ENCODE measurements at places on chromosomes 6 and 20. TPM values are rescaled to one million over a fixed set of nuclear protein-coding genes. Genes with fewer than 3 reads are reported as not detected.
A peak's percentile ranks its signal among the peaks of the same experiment; 100 is the strongest.

The PCSK2 gene
- 0.91 TPM for total RNA-seq

The AKIRIN2 gene
- total RNA-seq, result 18.7 TPM

The PSMG4 gene
- 53.9 TPM for total RNA-seq

The RAET1L gene
- total RNA-seq, result not detected

GRCh38 chr6:14674867-14675648 lies 557.5 kb downstream of the CD83 start:
- no peak for DNase-seq

The SYCP2 gene
- 23.6 TPM for total RNA-seq

DNA sequence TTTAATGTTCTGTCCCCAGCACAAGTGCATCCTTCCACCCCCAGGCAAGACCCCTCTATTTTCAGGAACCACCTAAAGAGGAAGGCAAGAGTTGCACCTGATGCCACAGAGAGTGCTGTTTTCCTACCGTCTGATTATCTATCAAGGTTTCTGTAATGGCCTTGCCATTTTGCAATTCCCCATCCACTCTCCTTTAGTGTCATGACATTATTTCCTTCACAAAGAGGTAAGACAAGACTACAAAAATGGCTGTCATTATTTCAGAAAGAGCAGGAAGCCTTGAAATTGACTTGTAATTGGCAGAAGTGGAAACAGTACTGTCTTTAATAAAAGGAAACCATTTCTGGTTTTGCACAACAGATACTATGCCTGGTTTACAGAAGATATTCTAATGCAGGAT lies 426.7 kb downstream of the PTPRT start:
- no peak for DNase-seq

- no peak for DNase-seq
Observed at GRCh38 chr6:70666706-70667105, 977 bp upstream of the SMAP1 start.

- DNase-seq, result no peak
Observed at GRCh38 chr6:120711255-120711654, 623.0 kb downstream of the TBC1D32 start.

The MAS1 gene
- total RNA-seq, result not detected

GRCh38 chr6:105805501-105806023 lies 280.6 kb upstream of the PRDM1 start:
- no peak for DNase-seq

DNA sequence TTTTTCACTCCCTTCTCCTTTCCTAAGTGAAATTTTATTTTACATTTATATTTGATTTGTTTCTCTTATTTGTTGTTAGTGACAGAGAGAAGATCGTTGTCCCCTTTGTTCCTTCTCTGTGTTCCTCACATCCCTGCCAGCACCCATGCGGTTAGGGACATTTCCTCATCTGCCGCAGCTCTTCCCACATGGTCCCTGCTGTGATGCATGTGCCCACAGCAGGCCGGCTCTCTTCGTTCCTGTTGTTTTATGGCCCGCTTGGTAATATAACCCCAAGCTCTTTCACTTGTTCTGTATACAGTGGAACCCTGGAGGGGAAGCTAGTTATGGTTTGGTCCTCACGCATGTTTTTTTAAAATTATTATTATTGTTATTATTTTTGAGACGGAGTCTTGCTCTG lies 23.6 kb downstream of the DTD1 start:
- DNase-seq, result no peak

DNA sequence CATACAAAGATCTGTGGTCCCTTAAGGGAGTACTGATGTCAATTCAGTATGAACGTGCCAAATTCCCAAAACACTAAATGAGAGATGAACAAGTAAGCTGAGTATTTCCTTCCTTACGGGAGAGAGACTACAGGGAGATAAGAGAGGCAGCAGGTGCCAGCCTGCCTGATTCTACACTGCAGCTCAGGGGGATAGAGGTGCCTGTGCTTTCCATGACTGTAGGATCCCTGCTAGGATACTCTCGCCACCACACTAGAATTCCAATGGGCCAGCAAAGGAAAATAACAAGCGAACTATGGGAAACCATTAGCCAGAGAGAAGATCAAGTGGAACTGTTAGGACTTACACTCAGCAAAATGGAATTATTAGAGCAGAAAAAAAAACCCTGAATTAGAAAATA lies 198.5 kb upstream of the BTBD3 start:
- no peak for DNase-seq

DNA sequence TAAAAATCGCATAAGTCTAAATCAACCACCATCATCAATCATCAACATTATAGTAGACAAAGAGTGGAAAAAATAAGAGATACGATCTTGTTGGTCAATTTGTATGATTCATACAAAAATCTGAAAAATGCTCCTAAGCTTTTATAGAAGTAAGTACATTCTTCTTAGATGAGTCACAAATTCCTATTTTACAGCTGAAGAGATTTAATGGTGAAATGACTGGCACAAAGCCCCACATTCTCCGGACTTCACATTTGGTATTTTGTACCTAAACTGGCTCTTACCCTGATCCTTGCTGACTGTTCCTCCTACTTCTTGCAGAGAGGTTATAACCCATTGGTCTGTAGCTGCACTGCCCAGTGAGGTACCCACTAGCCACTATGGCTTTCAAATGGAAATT lies 29.9 kb upstream of the PREP start:
- peak; percentile 69 for DNase-seq

The DLL1 gene
- 0.49 TPM for total RNA-seq

- no peak for DNase-seq
Observed at GRCh38 chr6:107578642-107579341, 88.9 kb downstream of the SOBP start.

DNA sequence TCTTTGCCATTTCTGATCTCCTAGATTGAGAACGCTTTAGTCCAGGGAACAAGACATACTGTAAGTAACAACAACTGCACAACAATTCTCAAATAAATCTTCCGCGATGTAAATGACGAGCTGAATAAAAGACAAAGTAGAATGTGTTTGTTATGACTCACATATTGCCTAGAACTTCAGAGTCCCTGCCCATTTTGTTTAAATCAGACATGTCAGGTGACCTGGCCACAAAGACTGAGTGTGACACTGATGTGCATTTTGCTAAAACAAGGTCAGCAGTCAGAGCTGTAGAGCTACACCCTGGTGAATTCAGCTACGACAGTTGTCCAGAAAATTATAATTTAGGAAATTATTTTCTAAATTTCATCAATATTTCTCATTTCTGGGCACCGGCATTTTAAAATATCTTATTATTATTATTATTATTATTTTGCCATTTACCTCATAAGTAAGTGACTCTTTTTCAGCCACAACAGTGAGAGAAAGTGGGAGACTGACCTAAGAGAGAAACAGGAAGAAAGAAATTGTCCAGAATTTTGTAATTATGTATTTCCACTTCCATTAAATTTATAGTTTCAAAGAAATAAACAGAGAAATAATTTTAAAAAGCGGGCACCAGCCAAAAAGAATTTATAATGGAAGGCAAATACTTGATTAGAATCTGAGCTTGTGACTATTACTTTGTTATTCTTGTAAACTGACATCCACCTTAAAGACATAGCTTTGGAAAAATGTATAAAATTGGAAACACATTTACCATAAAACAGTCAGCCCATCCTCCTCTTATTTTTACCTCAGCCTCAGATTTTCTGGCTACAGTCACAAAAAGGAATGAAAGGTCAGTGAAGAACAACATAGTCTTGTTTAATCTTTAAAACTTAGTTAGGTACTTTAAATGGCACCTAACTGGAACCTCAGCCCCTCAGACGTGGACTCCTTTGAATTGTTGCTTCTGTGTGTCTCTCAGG lies 157.0 kb upstream of the CITED2 start:
- DNase-seq, result peak; percentile 47

Data from Caki2 (cell line).